Calu3 (cell line): ENCODE measurements at places on chromosomes 6 and 20.

DNA sequence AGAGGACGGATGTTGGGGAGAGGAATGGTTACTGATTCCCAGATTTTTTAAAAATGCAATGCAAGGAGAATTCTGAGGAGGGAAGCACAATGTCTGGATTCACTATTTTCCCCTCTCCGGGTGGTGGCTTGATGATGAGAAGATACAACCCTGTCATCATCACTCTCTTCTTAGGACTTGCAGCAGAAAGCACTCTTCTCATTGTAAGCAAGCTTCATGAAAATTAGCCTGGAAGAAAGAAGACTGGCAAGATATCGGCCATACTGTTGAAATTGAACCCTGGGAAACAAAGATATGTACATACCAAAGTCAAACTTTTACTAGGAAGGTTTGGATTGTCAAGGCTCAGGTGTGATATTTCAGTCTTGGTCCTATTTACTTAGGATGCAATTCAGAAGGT lies 195.7 kb downstream of the EDN1 start:
- no peak for DNase-seq

- DNase-seq, result peak; percentile 70
These were observed 6.8 kb upstream of the PI16 start for GRCh38 chr6:36947570-36948351.

DNA sequence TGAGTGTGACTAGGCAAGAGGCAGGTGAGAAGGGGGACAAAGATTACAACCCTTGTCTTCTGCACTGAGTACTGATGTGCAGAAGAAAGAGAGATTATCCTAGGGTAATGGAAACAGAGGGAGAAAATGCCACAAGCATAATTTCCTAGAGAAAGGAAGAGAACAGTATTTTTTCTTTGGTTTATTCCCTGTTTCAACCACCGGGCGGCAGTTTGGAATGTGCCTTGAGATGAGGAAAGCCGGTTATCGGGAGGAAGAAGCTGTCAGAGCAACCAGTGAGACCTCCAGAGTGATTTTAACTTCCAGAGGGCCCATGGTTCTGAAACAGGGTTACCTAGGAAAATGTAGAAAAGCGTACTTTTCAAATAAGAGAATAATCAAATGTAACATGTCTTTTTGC lies 121.4 kb downstream of the REV3L start:
- peak; percentile 35 for DNase-seq

DNA sequence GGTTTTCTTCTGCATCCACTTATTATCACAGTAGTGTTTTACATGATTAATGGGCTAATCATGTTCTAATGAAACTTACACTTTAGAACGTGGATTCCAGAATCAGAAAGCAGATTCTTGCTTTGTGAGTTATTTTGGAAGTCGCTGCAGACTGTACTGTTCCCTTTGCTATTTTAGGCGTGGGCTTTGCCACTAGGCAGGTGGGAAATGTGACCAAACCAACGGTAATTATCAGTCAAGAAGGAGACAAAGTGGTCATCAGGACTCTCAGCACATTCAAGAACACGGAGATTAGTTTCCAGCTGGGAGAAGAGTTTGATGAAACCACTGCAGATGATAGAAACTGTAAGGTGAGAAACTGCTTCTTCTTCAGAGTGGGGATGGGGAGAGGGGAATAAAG lies 598 bp downstream of the FABP7 start:
- no peak for DNase-seq

DNA sequence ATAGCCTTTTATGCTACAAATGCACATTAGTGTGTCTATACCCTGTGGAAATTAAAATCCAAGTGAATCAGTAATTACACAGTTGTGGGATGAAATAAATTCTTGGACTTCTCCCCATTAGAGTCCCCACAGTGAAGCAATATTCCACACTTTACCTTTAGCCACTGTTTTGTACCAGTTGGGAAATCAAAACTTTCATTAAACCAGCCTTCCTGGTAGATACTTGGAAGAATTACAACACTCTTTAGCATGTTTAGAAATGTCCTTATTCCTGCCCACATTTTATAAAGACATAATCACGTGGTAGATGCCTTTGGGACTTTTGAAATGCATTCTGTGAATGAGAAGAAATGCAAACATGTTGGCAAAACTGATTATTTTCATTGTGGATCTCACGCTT lies 49.0 kb upstream of the ANKEF1 start:
- DNase-seq, result no peak

GRCh38 chr20:57330998-57331397 lies 1.4 kb downstream of the SPO11 start:
- no peak for DNase-seq

DNA sequence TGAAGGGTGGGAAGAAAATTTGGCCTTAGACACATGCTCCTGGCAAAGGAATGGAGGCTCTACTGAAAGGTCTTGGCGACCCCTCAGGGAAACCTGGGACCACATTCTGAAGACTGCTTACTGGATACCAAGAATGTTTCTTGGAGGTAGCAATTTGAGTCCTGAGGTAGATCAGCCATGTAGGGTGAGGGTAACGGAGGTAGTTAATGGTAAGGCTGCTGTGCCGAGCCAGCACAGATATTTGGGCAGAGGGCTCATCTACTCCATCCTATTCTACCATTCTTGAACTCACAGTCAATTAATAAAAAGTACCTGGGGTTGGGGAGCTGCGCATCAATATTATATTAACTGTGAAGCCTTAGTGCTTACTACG lies 401 bp upstream of the PHF3 start:
- no peak for DNase-seq

GRCh38 chr6:47780510-47781356 lies 1.1 kb upstream of the OPN5 start:
- DNase-seq, result peak; percentile 42

GRCh38 chr20:43749734-43750294 lies 23.0 kb upstream of the GTSF1L start:
- DNase-seq, result peak; percentile 97

GRCh38 chr6:142907544-142907943 lies 37.4 kb downstream of the HIVEP2 start:
- DNase-seq, result no peak

DNA sequence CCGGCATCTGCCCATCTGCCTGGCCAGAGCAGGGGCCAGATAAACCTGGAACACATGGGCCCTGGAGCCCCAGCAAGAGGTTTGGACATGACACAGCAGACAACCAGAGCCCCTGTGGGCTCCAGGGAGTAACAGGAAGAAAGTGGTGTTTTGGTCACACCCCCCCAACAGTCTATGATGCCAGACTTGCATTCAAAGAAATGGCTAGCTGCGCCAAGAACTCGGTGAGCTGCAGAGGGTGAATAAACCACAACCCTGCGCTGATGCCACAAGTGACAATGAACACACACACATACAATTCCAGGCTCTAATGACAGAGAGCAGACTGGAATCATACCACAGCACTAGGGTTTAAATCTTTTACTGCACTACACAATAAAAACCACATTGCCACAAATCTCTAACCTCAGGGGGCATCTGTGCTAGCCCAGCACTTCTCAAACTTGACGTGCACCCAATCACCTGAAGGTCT lies 34.0 kb downstream of the TRERF1 start:
- DNase-seq, result no peak
